ENCODE measurements at places on chromosomes 1 and 21.

DNA sequence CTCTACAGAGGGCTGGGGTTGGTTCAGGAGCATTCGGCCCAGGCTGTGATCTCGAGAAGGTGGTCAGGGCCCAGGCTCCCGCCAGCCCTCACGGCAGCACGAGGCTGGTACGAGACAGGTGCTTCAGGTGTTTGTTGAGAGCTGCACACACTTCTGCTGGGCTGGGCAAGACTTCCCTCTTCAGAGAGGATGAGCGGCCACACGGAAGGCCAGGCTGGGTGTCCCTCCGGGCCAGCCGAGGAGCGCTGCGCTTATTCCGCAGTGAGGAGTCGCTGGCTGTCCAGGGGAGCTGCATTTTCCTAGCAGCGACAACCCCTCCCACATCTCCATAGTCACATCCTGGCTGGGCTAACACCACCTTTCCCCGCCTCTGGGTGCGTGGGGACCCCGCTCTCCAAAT is 50.5 kb downstream of the PDE9A start:
- DNase-seq = no peak

GRCh38 chr1:58765006-58765405 is 18.8 kb downstream of the JUN start:
- no peak for DNase-seq

DNA sequence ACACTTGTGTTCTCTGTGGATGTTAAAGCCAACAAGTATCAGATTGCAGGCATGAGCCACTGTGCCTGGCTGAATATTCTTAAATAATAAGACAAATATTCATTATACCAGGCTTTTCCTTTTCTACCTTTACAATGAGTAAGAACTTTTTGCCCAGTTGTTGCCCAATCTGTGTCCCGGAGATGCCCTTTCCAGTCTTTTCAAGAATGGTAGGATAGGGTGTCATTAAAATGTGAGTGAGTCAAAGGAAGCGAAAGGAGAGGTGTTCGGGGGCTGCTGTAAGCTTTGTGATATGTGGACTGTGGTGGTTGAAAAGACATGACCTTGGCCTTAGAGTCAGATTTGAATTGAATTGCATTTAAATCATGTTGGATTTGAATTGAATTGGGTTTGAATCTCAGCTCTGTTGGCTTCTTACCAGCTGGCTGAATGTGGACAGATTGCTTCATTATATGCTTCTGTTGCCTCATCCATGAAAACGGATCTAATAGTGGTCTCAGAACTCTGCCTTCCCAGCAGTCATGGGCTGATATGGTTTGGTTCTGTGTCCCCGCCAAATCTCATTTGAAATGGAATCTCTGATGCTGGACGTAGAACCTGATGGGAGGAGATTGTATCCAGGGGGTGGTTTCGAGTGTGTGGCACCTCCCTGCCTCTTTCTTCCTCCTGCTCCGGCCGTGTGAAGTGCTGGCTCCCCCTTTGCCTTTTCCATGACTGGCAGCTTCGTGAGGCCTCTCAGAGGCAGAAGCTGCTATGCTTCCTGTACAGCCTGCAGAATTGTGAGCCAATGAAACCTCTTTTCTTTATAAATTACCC is 22.7 kb upstream of the AADACL3 start:
- peak; percentile 26 for DNase-seq

DNA sequence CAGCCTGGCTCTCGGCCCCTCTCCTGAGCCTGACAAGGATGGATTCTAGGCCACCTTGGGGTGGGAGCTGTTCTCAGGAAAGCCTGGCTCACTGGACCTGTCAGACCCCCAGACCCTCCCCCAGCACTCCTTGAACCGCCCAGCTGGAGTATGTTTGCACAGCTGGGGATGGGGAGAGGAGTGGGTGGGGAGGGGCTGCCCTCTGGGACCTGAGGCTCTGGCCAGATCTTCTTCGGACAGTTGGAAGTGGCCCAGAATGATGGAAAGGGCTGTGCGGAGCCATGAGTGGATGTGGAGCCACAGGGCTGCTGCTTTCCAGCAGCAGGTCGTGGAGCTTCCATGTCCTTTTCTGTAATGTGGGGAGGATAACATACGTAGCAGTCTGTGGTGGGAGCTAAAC is 43.0 kb upstream of the TRABD2B start:
- no peak for DNase-seq

- peak; percentile 27 for DNase-seq
These were observed at the start of gene PLA2G5 for GRCh38 chr1:20069874-20070273. Gene PLA2G5 (plus strand): TSS chr1:20070194. CDS start chr1:20084831, 14,637 bp downstream.

DNA sequence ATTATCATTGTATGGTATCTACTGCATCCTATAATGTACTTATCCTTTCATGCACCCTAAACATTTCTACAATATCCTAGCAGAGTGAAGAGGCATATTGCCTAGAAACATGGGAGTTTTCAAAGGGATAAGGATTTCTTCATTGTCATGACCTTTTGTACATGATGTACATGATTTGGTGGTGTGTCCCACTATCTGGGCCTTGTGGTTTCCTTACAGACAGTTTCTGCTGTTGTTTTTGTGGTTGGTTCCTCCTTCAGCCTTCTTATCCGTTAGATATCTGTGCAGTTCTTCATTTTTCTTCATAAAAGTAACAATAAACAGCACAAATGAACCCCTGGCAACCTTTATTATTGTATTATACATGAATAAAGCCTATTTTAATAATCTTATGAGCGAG is 70.4 kb upstream of the BACH1 start:
- DNase-seq = no peak

GRCh38 chr1:209772126-209772525 is 12.2 kb downstream of the C1orf74 start:
- DNase-seq = no peak

- DNase-seq = no peak
These were observed 393.5 kb downstream of the SMYD3 start for GRCh38 chr1:246113555-246114095.

DNA sequence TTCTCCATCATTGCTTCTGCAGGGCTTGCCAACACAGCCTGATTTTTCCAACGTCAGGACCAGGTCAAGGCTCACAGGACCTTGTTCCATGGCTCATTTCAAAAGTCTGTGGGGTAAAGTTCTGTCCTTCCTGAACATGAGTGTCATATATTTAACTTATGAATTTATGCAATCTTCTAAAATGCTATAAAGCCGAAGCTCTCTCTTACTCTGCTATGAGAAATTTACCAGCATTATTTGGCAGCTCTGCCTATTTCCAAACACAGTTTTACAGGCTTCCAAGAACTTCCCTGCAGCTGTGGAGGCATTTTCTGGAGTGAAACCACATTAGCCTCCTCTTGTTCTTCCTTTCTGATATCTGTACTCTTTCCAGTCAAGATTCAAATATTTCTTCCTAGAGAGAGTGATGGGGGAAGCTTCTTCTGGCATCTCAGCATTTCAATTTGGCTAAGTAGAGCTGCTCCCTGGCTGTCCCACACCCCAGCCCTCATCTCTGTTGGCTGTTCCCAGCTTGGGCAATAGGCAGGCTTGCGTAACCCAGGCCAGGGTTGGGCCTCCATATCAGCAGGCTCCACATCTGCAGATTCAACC is 15.6 kb upstream of the HMGCS2 start:
- DNase-seq = no peak

DNA sequence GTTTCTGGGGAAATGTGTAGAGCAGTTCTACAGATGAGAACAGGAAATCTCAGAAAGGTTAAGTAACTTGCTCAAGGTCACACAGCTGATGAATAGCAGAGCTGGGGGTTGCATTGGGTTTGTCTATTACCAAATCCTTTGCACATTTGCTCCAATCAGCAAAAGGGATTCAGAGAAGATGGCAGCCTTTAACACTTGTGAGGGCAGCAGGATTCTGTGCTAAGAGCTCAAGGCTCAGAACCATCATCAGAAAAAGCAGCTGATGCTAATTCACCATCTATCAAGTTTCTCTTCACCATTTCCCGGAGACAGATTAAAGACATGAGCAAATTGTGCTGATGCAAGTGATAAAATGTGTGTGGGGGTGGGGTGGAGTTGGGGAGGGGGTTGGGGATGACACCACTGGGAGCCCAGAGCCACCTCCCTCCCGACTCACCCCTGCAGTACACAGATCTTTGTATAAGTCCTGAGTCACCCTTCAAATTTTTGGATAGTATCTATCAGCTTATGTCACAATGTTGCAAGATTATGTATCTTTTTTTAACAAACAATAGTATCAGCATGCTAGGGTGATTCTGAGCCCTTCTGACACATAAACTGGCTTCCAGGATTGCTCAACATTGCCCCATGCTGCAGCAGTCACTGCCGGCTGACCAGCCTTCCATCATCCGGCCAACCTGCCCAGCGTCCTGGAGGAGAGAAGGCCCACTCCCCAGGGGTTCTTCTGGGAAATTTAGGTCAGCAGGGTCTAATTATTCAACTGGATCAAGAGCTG is 2.8 kb upstream of the SPSB1 start:
- peak; percentile 94 for DNase-seq

GRCh38 chr1:31182352-31182751 is 57.3 kb downstream of the NKAIN1 start:
- DNase-seq = peak; percentile 91

GRCh38 chr1:195005338-195005737 is 1602.9 kb downstream of the KCNT2 start:
- no peak for DNase-seq

DNA sequence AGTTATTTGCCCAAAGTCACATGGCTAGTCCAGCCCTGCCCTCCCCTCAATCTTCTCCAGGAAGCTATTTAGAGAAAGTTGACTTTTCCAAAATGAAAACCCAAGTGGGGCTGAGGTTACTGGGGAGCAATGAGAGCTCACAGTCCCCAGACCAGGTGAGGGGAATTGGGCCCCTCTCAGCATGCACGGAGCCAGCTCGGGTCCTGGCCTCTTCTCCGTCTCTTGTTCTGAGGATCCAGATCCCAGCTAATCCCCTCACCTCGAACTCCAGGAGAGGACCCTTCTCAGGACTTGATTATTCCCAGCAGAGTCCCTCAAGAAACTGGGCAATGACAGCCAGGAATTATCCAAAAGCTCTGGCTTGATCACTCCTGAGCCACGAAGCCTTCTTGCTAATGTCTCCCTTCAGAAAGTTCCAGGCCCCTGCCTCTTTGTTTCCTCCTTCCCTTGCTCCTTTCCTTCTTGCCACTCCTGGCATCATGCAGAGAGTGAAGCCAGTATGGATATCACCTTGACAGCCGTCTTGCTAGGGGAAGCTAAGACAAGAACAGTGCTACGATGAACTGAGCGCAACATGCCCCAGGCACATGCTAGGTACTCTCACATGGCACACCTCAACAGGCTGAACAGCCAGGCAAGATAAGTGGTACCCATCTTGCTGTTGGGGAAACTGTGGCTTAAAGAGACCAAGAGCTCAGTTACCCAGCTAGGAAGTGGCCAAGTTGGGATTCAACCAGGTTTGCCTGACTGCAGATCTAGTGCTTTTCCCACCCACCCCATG is 51.9 kb downstream of the KLHDC7A start:
- DNase-seq = no peak

DNA sequence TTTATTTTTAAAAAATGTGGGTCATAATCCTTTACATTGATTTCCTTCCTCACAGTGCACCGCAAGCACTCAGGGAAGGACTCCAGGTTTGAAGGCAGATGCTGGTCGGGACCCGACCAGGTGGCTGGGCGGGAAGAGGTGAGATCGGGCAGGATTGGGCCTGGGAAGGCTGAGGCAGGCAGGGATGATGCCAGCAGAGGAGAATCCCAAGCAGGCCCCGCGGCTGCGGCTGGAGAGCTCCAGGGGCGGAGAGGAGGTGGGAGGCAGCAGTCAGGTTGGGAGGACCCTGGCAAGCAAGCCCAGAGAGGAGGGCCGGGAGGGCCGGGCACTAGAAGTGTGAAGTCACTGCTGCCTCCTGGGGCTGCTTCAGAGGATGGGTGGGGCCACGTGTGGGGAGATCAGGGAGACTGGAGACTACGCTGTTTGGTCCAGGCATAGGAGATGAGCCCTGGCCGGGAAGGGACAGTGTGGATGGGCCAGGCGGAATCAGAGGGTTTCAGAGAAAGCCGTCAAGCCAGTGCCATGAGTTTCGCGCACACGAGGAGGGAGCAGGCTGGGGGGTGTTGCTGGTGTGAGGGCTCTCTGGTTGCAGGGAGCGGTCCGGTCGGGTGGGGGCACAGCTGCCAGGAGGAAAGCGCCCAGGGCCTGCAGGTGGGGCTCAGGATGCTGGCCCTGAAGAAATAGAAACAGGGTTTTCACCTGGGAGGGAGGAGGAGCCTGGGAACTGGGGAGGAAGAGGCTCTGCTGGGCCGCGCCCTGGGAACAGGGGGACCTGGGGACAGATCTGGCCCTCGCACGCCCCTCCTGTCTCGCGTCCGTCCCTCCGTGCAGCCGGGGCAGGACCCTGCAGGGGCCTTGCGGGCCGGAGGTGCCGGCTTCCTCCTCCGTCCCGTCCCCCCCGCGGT is 888 bp upstream of the COL18A1 start:
- DNase-seq = no peak

DNA sequence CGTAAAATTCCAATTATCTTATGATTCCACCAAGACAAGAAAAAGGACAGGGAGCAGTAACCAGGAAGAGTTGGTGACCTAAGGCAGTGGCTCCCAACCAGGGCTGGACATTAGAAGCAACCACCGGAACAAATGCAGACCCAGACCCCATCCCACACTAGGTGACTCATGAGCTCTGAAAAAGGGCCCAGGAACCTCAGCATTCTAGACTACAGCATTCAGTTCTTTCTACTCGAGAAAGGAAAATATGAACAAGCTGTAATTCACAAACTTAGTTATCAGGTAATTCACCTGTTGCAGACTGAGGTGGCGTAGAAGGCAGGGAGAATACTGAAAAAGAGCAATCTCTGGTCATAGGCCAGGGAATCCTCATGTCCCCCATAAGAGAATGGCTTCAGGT is 138.4 kb upstream of the KRTAP19-8 start:
- no peak for DNase-seq

GRCh38 chr1:50266509-50266908 is 156.7 kb downstream of the DMRTA2 start:
- peak; percentile 70 for DNase-seq

- DNase-seq = no peak
These were observed 38.0 kb upstream of the RASAL2 start for GRCh38 chr1:178055779-178056471.

DNA sequence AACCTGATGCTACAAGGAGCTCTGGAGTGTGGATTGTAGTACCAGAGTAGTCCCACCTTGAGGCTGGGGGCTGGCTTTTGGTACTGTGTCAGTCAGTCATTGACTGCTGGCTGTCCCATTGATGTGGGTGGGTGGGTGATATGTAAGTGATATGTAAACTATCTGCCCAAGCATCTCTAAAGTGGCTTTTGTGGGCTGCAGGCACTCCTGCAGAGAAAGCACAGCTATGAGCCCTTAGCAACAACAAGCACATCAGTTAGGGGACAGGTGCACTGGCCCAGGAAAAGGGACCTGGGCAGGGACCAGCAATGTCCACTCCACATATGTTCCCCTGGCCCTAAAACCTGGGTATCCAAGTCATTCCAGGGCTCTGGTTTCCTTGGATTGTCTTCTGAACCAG is 109.9 kb downstream of the TAS1R2 start:
- DNase-seq = no peak

GRCh38 chr1:204413170-204413535 is 1.5 kb upstream of the PPP1R15B start:
- DNase-seq = no peak

- DNase-seq = no peak
These were observed 13.1 kb upstream of the TMEM61 start for GRCh38 chr1:54967372-54967771.

GRCh38 chr1:67632811-67633655 is 52.0 kb upstream of the GADD45A start:
- no peak for DNase-seq

Data from fibroblast of skin of abdomen (primary cell).